ENCODE measurements at places on chromosomes 16 and 17.

DNA sequence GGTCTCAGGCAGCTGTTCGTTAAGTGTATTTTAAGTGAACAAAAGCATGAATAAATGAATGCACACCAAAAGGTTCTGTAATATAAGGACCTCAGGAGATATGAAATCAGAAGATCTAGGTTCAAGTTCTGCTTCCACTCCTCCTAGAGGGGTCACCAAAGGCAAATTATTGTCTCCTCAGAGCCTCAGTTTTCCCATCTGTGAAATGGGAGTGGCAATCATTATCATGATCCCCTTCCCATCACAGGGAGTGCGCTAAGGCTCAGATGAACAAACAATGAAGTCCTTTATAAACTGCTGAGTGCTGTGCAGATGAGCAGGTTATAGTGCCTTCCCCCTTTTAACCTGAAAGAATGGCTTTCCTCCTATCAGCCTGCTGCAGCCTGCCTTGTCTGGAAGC lies 248.3 kb upstream of the C16orf82 start:
- DNase-seq = no peak

DNA sequence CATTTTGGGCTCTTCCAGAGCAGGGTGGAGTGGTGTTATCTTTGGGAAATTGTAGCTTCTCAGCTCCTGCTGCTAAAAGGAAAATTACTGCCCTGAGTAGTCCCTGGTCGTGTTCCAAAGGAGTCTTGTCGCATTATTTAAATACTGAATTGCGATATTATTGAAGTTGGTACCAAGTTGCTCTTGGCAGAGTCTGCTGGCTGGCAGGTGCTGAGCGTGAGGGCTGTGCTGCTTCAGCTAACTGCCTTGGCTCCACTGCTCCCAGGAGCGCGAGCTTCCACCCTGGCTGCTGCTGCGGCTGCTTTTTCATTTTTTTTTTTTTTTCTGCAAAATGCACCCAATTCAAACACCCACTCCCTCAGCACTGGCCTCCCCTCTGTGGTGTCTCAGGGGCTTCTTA lies 289.8 kb downstream of the MAF start:
- no peak for DNase-seq

DNA sequence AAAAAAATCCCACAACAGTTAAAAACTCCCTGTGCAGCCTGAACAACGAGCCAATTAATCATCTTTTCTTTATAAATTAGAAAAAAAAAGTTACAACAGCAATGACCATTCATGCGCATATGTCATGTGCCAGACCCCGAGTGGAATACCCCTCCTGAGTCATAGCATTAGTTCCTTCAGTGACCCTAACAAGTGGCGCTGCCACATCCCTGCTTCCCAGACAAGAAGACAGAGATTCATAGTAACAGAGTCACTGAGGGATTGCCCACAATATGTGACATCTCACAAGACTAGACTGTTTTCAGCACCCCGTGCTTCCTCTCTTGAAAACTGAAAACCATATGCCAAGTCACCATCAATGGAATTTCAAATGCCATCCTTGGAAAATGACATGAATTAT lies 7.9 kb downstream of the UMOD start:
- no peak for DNase-seq

GRCh38 chr17:76050538-76051467 lies 21.5 kb downstream of the SRP68 start:
- DNase-seq = no peak

- DNase-seq = no peak
Observed at GRCh38 chr16:86353148-86353547, 157.2 kb upstream of the FOXF1 start.

DNA sequence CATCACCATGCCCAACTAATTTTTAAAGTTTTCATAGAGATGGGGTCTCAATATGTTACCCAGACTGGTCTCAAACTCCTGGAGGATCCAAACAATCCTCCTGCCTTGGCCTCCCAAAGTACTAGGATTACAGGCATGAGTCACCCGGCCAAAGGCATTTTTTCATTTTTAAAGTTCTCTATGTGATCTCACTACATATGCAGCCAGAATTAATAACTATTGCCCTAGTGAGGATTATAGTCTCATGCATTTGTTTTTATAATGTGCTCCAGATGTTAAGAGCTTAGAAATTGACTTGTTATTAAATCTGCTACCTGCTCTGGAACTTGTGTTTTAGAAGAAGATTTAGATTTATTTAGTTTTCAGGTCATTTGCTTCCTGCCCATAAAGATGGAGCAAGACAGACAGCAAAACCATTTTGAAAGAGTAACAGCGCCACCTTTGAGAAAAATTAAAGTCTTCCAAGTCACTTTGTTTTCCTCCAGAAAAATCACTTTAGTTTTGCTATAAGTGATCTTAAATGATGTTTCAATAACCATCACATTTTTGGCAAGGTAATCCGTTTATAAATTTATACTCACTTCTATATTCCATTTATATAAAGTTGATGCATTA lies 79.5 kb downstream of the CA4 start:
- DNase-seq = no peak

GRCh38 chr17:43326490-43327275 lies 72.1 kb upstream of the ARL4D start:
- DNase-seq = no peak

GRCh38 chr17:22233382-22233781 lies 541.1 kb downstream of the KCNJ18 start:
- no peak for DNase-seq

DNA sequence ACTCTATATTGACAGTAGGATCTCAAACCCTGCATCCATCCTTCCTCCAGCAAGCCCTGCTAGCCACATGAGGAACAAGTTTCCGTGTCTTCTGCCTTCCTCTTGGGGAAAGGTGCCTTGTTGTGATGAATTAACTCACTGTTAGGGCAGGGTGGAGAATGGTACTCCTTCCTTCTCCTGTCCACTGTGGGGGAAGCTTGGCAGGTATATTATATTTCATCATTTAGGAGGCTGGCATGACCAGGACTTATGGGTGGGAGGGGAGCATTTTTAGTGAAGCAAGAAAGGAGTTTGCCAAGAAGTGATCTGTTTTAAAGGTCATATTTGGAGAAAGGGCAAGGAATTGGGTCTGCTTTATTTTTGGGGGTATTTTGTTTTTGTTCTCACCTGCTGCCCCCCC lies 9.3 kb upstream of the CDC6 start:
- no peak for DNase-seq

DNA sequence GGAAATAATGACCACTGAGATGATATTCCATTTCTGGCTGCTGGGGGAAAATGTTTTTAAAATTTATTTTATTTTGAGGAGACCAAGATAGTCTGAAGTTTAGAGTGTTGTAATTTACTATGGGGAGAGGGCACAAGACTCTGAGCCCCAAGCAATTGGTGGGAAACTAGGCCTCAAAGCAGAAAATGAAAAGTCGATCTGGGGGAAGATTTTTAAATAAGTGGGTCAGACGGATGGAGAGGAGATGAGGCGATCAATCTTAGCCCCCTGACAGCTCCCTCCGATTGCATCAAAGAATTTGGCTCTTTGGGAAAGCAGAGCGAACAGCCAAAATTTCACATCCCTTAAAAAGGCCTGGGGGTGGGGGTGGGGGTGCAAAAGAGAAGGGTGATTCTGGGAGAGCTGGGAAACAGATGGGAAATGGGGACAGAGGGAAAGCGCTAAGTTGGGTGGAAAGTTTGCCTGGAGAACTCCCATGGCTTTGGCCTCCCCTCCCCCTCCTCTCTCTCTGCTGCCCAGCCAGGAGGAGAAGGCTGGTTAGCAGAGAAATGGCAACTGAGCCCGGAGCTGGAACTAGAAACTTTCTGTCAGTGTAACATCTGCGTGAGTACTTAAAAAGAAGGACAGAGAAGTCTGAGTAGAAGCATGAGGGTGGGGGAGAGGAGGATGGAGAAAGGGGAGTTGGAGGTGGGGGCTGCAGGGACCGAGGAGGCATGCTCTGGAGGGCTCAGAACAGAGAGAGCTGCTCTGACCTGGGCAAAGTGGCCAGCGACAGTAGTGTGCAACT lies 1.4 kb upstream of the HOXB2 start:
- no peak for DNase-seq

- no peak for DNase-seq
Observed at GRCh38 chr16:77986011-77986740, 36.2 kb upstream of the CLEC3A start.

GRCh38 chr17:27631897-27632725 lies 1.1 kb downstream of the LGALS9 start:
- DNase-seq = no peak

DNA sequence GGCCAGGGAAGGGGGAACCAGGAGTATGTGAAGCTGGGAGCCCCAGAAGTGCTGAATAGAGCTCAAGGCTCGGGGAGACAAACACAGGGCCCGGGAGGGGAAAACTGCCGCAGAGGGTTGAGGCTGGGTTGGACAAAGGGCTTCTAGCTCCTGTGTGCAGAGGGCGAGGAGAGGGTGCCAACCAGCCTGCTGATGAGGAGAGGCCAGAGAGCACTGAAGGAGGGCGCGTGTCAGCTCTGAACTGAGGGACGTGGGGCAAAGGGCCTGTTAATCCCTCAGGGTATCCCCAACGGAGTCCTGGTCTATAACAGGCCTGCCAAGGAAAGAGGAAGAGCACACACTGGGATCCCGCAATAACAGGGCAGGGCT lies 151.3 kb downstream of the C16orf78 start:
- no peak for DNase-seq
